ENCODE measurements at places on chromosomes 2 and 18.

- peak; percentile 49 for DNase-seq
Observed at GRCh38 chr2:37350034-37350433, 5.6 kb downstream of the QPCT start.

DNA sequence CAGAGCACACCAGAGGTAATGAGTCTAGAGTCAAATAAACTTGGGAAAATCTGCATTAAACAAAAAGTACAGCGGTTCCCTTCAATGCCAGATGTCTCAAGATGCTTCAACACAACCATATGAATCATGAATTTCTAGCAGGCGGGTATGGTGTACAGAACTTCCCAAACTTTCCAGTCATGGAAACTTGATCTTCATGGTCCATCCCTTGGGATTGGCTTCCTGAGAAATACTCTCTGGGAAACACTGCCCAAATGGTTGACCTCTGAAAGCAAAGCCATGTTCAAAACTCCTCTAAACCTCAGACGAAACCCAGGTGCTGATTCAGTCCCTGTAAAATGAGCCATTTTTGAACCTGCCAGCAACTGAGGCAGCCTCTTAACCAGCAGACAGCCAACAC is 16.4 kb upstream of the TMEM247 start:
- no peak for DNase-seq

GRCh38 chr2:187459256-187459655 is 11.2 kb upstream of the CALCRL start:
- no peak for DNase-seq

GRCh38 chr18:56841836-56842235 is 190.7 kb downstream of the WDR7 start:
- DNase-seq = no peak

DNA sequence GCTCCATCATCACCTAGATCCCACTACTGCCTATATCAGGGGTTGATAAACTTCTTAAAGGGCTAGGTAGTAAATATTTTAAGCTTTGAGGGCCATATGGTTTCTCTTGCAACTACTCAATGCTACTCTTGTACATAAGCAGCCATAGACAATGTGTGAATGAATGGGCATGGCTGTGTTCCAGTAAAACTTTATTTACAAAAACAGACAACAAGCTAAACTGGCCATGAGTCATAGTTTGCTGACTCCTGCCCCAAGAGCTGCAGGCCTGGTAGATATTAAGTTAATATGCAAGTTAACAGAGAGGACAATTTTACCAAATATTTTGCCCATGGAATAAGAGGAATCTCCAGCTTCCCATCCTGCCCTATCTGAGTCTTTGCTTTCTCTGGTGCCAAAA is 29.8 kb upstream of the MYO3B start:
- DNase-seq = no peak

Measured in HuH-7.5 (cell line).